ENCODE measurements at places on chromosomes 2 and 18.

DNA sequence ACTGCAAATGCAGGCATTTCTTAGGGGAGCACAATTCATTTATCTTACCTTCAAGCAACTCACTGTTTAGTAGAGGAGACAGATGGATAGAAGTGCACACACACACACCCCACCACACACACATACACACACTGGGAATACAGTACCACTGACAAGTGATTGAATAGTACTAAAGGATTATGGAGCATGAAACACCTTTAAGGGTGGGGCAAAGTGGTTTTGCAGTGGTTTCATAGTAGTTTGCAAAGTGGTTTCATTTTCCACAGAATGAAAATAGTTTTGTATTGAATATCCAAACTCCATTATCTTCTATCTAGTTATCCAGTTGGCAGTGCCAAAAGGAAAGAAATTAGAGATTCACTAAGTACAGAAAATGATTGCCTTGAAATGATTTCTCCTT, 18.9 kb downstream of the KIF5C start:
- DNase-seq, result no peak

GRCh38 chr2:172674968-172675303, 60.7 kb upstream of the RAPGEF4 start:
- no peak for DNase-seq

DNA sequence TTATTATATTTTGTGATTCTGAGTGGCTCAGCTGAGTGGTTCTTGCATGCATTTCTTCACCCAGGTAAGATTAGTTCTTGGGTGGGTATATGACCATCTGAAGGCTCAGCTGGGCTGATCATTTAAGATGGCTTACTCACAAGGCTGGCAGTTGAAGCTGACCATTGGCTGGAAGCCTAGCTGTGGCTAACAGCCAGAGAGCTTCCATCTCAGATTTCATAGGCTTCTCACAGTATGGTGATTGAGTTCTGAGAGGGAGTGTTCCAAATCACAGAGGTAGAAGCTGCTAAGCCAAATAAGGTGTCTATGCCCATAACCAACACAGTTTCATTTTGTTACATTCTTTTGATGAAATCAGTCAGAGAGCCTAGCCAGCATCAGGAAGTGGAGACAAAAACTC, 117.4 kb upstream of the RPRM start:
- DNase-seq, result no peak

- DNase-seq, result no peak
Measured at GRCh38 chr2:71886241-71886640, 261.4 kb downstream of the CYP26B1 start.

- no peak for DNase-seq
Measured at GRCh38 chr2:151508519-151508918, 98.8 kb downstream of the RIF1 start.

GRCh38 chr2:37561615-37562569, 109.5 kb downstream of the CDC42EP3 start:
- DNase-seq, result no peak

DNA sequence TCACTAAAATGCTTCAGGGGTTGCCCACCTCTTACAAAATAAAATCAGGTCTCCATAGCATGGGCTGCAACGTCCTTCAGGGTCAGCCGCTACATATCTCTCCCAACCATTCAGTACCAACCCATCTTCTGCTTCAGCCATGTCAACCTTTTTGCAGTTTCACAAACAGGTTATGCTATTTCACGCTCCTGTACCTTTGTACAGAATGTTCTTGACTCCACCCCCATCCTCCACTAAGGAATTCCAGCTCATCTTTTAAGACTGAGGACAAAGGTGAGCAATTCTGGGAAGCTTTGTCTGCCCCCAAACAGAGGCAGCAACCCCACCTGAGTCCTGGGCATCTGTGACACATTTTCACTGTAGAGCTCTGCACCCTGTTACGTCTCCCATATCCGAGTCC, 8.8 kb upstream of the EVA1A start:
- DNase-seq, result no peak

DNA sequence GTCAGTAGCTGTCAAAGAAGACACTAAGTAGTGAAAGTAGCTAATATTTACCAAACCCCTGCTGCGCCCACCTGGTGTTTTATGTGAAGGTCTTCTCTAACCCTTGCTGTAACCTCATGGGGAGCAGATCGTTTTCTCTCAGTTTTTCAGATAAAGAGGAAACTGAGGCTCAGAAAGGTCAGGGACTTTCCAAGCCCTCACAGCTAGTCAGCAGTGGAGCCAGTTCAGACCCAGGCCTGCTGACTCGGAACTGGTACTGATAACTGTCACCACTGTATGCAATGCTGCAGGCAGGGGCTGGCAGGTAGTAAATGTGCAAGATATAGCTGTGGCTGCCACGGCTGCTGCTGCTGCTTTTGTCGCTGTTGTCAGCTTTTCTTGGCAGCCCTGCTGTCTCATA, 69.1 kb downstream of the LRRFIP1 start:
- DNase-seq, result no peak

Measured in stimulated activated CD4-positive, alpha-beta T cell treated with anti-CD3 and anti-CD28 coated beads, Interleukin-1b, Interleukin-23, amount 100 ng/mL, for 1 hour (primary cell).